Globus pallidus (tissue), 1 donor: ENCODE measurements at places on chromosomes 2 and 18.

DNA sequence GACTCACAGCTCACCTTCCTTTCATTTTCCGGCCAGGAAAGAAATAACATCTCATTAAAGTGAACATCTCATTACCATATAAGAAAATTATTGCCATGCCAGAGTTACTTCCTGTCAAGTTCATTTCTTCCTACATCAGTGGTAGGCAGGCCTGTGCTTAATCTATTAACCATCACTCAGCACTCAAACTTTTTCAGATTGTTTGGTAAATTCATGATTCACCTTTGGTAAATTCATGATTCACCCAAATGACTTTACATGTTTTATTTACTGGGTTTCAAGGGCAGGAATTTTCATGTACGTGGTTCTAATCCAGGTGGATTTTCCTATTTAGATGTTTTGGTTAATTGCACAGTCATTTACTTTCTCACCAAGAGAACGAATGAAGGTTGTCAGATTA, 116.5 kb downstream of the CSRNP3 start:
- no peak for DNase-seq

- DNase-seq = no peak
These were observed 11.4 kb upstream of the NDUFV2 start for GRCh38 chr18:9091066-9091476.

GRCh38 chr2:128172191-128172590, 81.2 kb downstream of the UGGT1 start:
- DNase-seq = no peak

- no peak for DNase-seq
These were observed 81.1 kb upstream of the EPHA4 start for GRCh38 chr2:221653182-221653581.
